Activated CD4-positive, alpha-beta memory T cell treated with anti-CD3 and anti-CD28 coated beads, Interleukin-2, amount 10 ng/mL, durations not matched to agents 7 days and 5 days (primary cell): ENCODE measurements at places on chromosomes 13 and 19.

GRCh38 chr13:108656742-108657141 is 27.3 kb downstream of the MYO16 start:
- no peak for DNase-seq

GRCh38 chr13:98407575-98407974 is 169.3 kb downstream of the STK24 start:
- no peak for DNase-seq

- DNase-seq, result peak; percentile 36
These were observed 1.6 kb upstream of the KMT2B start for GRCh38 chr19:35715981-35716800.

DNA sequence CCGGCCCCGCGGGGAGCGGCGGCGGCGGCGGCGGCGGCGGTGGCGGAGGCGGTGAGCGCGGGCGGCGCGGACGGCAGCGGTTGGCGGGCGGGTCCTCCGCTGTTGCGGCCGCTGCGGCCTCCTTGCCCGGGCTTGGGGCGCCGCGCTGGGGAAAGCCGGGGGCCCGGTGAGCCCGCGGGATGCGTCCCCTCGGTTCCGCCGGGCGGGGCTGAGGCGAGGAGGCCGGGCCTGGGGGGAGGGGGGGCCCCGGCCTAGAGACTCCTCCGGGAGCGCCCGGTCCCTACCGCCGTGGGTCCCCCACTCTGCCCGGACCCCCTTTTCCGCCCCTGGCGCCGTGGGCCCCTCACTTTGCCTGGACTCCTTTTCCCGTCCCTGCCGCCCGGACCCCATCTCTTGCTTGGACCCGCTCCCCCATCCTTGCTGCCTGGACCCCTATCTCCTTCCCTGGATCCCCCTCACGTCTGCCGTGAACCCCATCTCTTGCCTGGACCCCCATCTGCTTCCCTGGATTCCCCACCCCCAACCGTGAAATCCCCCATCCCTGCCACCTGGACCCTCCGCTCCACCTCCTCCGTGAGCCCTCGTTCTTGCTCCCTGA is 28.6 kb upstream of the NDUFS7 start:
- no peak for DNase-seq

DNA sequence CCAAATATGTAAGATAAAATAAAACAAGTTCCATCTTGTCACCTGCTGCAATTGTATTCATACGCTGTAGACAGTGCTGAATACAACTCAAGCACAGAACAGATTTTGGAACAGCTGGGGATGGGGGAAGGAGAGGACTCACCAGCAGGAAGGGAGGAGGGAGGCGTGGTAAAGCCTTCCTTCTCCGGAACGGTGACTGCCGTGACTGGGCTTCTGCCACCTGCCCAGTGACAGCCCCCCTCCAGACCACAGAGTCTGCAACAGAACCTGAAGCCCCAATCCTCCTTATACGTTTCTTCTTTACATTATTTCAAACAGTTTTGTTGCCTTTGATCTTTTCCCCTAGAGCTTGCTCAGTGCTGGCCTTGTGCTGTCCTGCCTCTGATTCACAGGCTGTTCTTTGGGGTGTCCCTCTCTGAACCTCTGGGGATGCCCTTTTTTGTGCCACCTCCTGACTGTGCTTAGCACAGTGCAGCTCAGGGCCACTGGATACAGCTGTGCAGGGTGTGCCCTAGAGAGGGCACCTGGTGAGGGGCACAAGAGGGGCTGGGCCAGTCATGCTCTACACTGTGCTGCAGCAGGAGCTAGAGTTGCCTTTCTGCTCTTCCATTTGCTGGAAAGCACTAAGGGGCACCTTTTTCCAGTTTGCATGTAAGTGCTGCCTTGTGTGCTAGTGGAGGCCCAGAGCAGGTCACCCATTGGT is 213.0 kb downstream of the ZIC5 start:
- DNase-seq, result no peak

DNA sequence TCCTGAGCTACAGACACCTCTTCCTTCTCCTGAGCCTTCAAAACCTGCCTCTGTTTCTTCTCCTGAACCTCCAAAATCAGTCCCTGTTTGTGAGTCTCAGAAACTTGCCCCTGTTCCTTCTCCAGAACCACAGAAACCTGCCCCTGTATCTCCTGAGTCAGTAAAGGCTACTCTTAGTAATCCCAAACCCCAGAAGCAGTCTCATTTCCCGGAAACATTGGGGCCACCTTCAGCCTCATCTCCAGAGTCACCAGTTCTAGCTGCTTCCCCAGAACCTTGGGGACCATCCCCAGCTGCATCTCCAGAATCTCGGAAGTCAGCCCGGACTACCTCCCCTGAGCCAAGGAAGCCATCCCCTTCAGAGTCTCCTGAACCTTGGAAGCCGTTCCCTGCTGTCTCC is 10.0 kb downstream of the CHAMP1 start:
- no peak for DNase-seq

DNA sequence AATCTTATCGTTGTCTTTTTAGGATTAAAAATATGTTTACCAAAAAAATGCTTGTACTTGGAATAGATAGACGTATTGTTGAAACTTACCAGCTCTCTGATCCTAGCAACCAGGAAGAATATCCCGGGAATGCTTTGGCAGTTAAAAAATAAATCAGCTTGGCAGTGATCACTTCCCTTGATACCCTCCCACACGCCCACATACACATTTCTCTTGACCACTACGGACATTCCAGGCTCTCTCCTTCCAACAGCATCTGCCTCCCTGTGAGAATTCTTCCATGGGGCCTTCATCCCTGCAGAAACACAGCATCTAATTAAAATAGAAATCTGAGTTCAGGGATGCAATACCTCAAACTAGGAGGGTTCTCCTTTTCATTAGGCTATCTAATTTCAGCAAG is 57.9 kb downstream of the THSD1 start:
- no peak for DNase-seq

DNA sequence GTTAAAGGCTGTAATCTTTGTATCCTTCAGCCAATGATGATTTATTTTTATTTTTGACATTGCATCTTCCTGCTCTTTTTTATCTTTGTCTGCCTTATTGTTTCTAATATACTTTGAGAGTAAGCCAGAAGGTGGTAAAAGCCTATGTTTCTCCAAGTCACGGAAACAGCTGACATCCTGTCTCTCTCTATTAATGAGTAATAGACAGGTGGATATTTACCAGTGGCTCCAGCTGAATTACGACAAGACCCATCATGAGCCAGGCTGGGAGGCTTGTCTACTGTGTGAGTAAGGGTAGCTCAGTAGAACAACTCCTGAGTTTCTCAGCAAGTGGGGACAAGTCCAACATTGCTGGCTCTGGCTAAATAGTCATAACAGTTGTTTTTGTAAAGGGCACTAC is 166.6 kb downstream of the NDFIP2 start:
- DNase-seq, result no peak

DNA sequence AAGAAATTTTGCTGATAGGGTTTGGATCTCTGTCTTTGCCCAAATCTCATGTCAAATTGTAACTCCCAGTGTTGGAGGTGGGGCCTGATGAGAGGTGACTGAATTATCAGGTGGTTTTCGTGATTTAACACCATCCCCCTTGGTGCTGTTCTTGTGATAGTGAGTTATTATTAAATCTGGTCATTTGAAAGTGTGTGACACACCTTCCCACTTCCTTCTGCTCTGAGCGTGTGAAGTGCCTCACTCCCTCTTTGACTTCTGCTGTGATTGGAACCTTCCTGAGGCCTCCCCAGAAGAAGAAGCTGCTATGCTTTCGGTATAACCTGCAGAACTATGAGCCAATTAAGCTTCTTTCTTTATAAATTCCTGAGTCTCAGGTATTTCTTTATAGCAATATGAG is 632.0 kb downstream of the SLITRK5 start:
- DNase-seq, result no peak

- no peak for DNase-seq
These were observed 177.2 kb downstream of the STK24 start for GRCh38 chr13:98399756-98400155.

GRCh38 chr19:41447732-41448332 is 4.9 kb downstream of the ERICH4 start:
- no peak for DNase-seq

DNA sequence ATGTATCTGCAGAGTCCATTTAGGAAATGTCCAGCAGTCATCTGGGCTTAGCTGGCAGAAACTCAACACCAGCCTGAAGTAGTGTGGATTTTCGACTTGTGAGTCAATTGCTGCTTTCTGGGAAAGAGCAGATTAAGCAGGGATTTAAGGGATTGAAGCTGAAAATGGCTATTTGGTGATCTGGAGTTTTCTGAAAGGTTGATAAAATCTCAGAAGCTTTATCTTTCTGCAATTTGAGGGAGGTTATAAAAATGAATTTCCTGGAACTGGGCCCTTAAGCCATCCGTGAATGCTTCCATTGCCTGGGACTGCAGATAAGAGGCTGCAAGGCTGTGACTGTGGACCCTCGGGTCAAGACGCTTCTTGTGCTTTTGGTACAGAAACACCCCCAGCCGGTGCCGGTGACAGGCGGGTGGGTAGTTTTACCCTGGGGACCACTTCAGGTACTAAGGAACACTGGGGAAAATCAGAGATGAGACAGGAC is 61.5 kb downstream of the COL4A1 start:
- no peak for DNase-seq

DNA sequence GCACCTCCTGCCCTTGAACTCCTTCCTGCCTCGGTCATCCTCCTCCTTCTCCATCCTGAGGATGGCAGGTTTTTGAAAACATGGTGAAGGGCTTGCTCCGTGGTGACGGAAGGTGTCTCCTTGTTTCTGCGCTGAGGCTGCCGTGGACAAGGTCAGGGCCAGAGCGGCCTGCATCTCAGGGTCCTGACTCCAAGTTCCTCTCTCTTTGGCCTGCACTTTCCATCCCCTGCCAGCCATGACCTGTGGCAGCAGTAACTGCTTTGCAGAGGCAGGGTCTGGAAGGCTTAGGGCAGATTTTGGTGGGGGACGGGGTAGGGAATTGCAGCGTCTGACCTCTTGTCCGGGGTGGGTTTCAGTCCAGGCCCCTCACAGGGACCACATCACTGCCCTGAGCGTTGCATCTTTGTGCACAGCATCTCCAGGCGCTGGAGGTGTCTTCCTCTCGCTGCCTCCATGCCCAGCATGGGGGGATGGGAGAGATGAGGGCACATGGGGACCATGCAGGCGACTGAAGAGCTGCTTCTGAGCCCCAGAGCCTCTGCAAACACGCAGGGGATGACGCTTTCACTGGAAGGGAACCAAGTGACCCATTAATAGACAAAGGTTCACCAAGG is 216.8 kb downstream of the TEX29 start:
- no peak for DNase-seq

GRCh38 chr19:23571175-23571574 is 115.8 kb downstream of the ZNF675 start:
- DNase-seq, result no peak

- DNase-seq, result no peak
These were observed 4.1 kb upstream of the UBAC2 start for GRCh38 chr13:99196466-99197116.

DNA sequence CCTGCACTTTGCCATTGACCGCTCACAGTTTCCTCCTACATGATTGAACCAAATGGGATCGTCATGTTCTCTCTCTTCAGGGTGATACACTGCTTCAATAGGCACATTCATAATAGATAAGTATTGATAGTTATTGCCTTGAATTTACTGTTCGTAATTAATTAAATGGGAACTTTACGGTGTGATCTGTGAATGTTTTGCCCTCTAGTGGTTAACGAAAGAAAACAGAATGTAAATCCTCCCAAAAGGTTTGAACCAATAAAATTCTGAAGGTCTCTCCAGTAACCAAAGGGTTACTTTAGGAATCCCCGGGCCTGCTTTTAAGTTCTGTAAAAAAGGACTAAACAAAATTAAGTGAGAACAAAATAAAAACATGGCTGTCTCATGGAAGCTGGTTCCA is 389.3 kb downstream of the DACH1 start:
- no peak for DNase-seq

GRCh38 chr19:36577271-36577996 is 4.3 kb upstream of the ZNF529 start:
- DNase-seq, result no peak

GRCh38 chr13:107942030-107942617 is 273.2 kb downstream of the LIG4 start:
- no peak for DNase-seq

DNA sequence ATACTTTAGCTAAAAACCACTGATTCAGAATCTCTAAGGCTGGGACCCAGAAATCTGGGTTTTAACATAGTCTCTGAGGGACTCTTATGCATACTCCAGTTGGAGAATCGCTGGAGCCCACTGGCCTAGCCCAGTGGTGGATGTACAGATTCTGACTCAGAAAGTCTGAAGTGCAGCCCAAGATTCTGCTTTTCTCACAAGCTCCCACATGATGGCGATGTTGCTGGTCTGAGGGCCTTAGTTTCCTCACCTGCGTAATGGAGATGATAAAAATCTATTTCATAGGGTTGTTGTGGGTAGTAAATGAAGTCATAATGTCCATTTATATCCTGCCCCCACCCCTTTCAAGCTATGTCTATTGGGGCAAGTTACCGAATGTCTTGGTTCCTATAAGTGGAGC is 7.7 kb upstream of the CDADC1 start:
- DNase-seq, result peak; percentile 52

- no peak for DNase-seq
These were observed 179.8 kb upstream of the RFC3 start for GRCh38 chr13:33637978-33638743.

DNA sequence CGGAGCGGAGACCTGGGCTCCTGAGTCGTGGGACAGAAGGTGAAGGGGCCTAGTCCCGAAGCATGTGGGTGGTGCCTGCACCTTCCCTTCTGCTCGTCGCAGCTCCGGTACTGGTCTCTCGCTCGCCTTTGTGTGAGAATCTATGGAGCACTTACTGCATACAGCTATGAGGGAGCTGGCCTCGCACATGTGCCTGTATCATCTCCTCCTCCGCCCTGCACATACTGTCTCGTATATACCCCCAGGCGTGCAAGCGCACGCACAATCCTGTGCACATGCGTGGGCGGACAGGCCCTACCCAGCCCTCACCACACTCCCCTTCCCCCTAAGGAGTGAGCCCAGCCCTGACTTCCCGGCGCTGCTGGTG is 8.7 kb downstream of the PIK3R2 start:
- DNase-seq, result no peak

GRCh38 chr13:49185264-49185663 is 34.9 kb upstream of the MLNR start:
- no peak for DNase-seq

GRCh38 chr19:18839465-18840287 is 7.9 kb downstream of the UPF1 start:
- DNase-seq, result no peak

DNA sequence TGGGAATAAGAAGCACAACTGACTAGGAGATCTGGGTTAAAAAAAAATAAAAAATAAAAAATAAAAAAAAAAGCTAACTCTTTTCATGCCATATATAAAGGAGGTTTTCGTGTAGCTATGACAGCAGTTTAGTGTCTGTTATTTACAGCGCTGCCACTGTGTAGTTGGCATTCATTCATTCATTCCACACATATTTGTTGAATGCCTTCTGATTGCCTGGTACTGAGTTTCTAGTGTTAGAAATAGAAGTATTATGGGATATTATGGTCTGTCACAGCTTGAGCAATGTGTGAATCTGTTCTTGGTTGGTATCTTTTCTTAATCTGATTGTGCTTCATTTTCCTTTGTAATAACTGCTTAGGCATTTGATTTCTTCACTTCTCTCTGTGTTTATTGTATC is 237.4 kb downstream of the NBEA start:
- no peak for DNase-seq
